ENCODE measurements at places on chromosomes 6 and 20. TPM values are rescaled to one million over a fixed set of nuclear protein-coding genes. Genes with fewer than 3 reads are reported as not detected.

TNF gene
- total RNA-seq = not detected

DLL1 gene
- 0.13 TPM for total RNA-seq

TRIM38 gene
- 15.0 TPM for total RNA-seq

PDE7B gene
- total RNA-seq = 7.1 TPM

BTN1A1 gene
- not detected for total RNA-seq

LY6G6D gene
- not detected for total RNA-seq

ZBTB46 gene
- 1.6 TPM for total RNA-seq

GGTLC1 gene
- not detected for total RNA-seq

SLC17A9 gene
- not detected for total RNA-seq

SRSF12 gene
- total RNA-seq = 0.21 TPM

DNA sequence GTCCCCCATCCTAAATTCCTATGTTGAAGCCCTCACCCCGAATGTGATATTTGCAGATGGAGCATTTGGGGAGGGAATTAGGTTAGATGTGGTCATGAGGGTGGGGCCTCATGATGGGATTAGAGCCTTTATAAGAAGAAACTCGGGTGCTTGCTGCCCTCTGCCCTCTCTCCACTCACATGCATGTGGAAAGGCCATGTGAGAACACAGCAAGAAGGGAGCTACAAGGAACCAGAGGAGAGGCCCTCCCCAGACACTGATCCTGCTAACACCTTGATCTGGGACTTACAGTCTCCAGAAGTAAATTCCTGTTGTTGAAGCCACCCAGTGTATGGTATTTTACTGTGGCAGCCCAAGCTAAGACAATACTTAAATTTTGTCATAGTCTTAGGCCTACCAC lies 69.6 kb upstream of the TULP1 start:
- DNase-seq = no peak

DNA sequence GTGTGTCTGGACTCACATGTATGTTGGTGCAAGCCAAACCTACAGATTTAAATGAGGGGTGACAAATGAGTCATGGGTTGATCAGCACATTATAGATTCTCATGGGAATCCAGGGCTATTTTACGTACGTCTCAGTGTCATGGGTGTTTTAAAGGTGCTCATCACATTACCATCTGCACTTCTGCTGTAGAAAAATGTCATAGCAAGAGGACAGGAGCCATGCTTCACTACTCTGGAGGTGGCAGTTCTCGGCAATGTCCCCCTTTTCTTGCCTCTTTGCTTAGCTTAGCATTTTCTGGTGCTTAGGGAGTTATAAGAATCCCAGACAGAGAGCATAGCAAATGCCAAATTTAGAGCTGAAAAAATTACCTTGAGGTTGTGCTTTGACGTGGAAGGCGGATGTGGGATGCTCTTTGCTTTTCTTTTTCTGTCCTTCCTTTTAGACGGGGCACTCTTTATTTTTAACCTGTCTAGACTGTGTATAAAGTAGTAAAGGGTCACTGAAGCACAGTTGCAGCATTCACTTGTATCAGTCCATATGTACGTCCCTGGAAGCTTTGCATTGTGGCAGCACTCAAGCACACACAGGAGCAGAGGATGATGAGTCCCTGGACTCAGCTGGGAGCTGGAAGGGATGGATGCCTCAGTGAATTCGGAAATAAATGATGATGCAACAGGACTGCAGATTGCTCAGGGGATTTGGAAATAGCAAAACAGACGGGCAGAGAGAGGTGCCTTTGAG lies 139.7 kb downstream of the SYNDIG1 start:
- DNase-seq = no peak

GRCh38 chr6:124119596-124119995 lies 315.9 kb downstream of the NKAIN2 start:
- DNase-seq = no peak

GRCh38 chr6:44339763-44340625 lies 2.5 kb upstream of the SPATS1 start:
- DNase-seq = peak; percentile 22

GRCh38 chr6:255041-255750 lies 37.1 kb upstream of the DUSP22 start:
- no peak for DNase-seq

- no peak for DNase-seq
Observed at GRCh38 chr6:97812940-97813339, 529.9 kb upstream of the MMS22L start.

- DNase-seq = no peak
Observed at GRCh38 chr20:24682496-24682985, 213.1 kb downstream of the SYNDIG1 start.

GRCh38 chr6:14380901-14381828 lies 263.6 kb downstream of the CD83 start:
- DNase-seq = no peak

GRCh38 chr20:51199920-51200319 lies 177.0 kb upstream of the KCNG1 start:
- no peak for DNase-seq

DNA sequence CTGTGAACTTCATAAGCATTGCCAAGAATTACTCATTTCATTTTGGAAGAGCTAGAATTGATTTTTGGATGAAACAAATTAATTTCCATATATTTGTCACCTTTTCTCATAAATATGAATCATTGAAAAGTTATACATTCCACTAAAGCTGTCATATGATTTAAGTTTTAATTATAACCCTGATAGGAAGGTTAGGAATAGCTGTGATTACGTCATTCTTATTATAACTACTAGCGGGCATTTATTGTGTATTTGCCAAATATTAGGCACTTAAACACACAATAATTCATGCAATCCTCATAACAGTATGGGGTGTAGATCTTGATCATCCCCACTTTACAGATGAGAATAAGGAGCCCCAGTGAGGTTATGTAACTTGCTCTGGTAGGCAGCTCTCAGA lies 77.4 kb upstream of the ENPP5 start:
- DNase-seq = no peak

DNA sequence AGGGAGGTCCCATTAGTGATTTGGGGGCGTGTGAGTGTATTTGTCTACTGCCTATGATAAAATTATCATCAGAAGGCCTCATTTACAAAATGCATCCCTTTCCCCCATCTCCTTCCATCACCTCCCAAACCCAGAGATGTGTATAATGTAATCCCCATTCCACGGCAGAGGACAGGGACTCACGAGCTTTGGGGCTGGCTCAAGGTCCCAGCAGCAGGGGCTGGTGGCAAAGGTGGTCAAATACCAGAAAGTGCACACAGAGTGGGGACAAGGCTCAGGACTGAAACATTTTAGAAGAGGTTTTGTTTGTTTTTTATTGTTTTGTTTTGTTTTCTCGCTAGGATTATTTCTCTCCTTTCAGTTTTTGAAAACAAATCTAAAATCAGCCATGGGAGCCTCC lies 68.5 kb upstream of the TOP1 start:
- DNase-seq = no peak

DNA sequence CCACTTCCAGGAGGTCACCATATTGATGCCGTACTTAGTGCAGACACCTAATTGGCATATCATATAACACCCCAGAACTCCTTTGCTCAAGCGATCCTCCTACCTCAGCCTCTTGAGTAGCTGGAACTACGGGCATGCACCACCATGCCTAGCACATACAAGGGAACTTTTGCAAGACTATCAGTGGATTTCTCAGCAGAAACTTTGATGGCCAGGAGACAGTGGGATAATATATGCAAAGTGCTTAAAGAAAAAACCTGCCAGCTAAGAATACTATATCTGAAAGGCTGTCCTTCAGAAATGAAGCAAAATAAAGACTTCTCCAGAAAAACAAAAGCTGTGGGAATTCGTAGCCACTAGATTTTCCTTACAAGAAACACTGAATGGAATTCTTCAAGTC lies 387.1 kb downstream of the DHX35 start:
- no peak for DNase-seq

DNA sequence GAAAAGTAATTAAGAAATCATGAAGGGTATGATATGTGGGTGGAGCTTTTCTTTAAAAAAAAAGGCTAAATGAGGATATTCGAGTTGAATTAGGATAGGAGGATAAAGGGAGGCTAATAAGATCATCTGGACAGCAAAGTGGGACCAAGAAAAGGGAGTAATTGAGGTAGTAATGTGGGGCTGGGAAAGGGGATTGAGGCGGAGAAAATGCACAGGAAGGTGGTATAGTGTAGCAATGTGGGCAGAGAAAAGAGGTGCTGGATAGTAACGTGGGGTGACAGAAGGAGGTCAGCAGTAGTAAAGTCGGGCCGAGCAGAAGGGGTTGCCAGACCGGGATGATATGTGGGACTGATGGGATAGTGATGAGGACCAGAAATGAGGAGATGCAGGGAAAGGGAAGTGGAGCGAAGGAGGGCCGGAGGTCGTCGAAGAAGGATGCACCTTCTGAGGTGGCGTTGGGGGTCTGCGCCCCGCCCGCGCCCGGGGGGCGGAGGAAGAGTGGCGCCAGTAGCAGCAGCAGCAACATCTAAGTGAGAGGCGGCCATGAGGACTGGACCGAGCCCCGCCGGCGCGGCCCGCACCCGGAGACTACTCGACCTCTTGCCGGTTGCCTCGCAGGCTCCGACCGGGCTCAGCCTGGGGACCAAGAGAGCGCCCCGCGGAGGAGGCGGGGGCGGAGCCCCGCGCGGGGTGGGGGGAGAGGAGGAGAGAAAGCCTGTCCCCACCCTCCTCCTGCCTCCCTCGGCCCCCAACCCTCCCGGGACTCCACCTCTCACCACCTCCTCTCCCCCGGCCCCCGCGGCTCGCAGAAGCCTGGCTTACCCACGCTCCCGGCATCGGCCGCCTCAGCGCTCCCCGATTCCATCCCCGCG lies 887 bp downstream of the GABBR1 start:
- DNase-seq = peak; percentile 20

GRCh38 chr6:122788208-122788607 lies 850 bp upstream of the SMPDL3A start:
- DNase-seq = no peak

GRCh38 chr20:19826179-19826914 lies 68.3 kb downstream of the RIN2 start:
- no peak for DNase-seq

DNA sequence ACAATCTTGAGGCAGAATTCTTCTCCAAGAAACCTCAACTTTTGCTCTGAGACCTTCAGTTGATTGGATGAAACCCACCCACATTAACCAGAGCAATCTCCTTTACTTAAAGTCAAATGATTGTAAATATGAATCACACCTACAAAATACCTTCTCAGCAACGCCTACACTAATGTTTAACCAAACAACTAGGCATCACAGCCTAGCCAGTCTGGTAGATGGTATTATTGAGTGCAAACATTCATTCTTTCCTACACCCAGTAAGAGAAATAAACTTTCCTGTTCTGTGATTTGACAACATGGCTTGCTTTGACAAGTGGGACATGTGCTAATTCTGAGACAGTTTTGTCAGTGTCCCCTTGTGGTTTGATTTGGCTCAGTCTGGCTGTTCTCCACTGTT lies 252.2 kb downstream of the HACE1 start:
- no peak for DNase-seq

DNA sequence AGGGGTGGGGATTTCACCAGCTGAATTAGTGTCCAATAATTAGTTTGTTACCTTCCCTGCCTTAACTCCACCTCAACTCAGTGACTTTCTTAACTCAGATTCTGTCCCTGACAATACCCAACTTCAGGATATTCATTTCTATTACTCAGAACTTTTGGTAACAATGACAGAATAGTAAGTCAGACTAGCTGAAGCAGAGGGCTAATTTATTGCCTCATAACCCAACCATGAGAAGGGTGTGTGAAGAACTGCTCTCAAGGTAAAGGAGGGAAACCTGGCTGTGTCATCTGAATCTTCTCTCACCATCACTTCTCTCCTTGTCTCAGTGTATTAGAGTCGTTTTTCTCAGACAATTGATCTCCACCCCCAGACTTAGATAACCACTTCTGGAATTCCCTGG lies 1.2 kb upstream of the PI3 start:
- no peak for DNase-seq

GRCh38 chr20:10565191-10565921 lies 108.4 kb downstream of the JAG1 start:
- DNase-seq = no peak

DNA sequence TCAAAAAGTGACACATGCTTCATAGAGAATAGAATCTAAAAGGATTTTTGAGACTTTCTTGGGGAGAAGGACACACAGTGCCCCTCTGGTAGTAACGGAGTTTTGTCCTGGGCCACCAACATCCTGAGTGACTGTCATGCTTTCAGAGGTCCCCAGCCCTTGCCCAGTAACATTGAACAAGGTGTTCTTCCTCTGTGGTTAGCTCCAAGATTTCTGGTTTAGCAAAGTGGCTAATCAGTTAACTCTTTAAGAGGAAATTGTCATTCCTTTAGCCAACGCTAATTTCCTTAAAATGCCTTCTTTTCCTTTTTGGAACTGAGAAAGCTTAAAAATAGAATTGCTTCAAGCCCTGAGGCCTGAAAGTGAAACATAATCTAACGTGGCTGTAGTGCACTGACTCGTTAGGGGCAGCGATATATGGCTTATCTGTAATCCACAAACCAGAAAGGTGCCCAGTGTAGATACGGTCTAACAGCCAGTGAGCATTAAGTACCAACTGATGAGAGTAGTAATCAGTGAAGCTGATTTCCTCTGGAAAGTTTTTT lies 7.8 kb downstream of the E2F3 start:
- no peak for DNase-seq

DNA sequence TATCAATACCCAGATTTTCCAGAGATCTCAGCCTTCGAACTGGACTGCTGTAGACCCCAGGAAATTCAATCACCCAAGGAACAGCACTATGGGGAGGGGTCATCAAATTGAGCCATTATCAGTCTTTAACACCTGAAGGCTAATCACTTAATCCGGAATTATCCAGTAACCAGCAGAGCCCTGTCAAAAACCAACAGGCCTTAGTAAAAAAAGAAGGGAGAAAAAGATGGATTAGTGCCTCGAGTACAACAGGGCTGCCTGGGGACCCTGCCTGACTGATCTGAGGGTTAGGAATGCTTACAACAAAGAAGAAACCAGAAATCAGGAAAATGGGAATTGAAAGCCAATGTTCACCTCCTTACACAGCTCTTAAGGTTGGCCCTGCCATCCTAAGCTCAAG lies 7.6 kb downstream of the RRAGD start:
- DNase-seq = no peak

DNA sequence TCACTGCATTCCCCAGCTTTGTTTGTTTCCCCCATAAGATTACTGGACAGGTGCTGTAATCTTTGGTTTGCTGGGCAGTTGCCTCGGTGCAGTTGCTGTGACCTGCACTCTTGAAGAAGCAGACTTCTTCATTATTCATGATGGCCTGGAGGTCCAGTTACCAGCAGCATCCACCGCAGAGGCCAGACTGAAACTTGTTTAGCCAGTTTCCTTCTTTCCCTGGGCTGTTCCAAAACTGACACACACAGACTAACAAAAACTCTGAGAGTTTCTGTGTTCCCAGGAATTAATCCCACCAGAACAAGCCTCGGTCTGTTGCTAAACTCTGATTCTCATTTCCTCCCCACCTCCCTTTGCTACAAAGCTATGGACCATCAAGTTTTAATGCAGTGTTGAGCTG lies 144.1 kb downstream of the QRSL1 start:
- DNase-seq = no peak

GRCh38 chr6:32129297-32130088 lies 595 bp downstream of the FKBPL start:
- no peak for DNase-seq

- no peak for DNase-seq
Observed at GRCh38 chr6:40809627-40810026, 222.5 kb upstream of the LRFN2 start.
